ENCODE measurements at places on chromosomes 2 and 18.

- no peak for DNase-seq
These were observed 319.7 kb downstream of the AFF3 start for GRCh38 chr2:99822474-99823207.

GRCh38 chr18:78675231-78675630 lies 304.4 kb upstream of the SALL3 start:
- no peak for DNase-seq

- DNase-seq = no peak
These were observed 1456.4 kb downstream of the SUCLG1 start for GRCh38 chr2:83002706-83003105.

GRCh38 chr18:49733321-49733720 lies 80.0 kb downstream of the ACAA2 start:
- DNase-seq = no peak

DNA sequence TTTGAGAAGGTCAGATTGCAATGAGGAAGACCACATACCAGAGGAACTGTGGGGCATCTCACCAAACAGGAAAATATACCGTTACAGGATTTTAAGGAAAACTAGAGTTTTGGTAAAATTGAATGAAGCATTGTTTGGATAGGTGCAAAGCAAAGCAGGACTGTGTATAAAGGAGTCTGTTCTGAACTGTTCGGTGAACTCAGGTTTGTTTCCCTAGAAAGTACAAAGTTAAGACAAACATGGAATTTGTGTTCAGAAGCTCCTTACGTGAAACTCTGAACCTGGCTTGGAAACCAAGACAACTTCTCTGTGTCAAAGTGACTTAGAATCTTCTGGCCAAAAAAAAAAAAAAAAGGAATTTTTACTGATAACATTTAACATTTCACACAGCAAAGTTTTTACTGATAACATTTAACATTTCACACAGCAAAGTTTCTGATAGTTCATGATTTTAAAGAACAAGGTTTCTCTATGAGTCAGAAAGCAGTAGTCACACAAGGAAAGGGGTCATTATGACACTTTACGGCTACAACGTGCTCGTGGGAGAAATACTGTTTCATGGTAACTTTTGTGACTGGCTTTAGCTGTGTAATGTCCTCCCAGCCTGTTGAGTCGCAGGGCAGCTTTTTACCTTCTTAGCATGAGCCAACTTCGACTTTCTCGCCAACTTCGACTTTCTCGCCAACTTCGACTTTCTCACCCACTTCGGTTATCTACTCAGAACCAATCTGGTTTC lies 21.2 kb upstream of the TET3 start:
- DNase-seq = no peak

DNA sequence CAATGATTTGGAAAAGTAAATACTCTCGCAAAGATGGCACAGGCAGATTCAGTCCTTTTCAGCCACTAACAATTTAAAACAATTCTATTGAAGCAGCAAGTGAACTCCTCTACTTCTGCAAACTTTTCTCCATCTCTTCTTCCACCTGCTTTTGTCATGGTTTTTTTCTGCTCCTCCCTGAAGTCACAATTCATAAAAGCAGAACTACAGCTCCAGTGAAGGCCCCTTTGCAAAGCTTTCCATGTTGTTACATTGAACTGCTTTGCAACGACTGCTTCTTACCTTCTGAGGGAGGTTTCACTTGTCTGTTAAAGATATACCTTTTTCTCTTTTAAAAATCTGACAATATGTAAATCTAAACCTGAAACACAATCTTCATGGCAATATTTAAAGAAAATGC lies 3.7 kb upstream of the SERTAD2 start:
- peak; percentile 56 for DNase-seq

GRCh38 chr2:181070836-181071200 lies 90.4 kb downstream of the UBE2E3 start:
- no peak for DNase-seq

- peak; percentile 42 for DNase-seq
These were observed at the start of gene HMSD for GRCh38 chr18:63949068-63949737. HMSD (plus strand) TSS chr18:63949301; CDS start chr18:63953456, 4,155 bp downstream.

DNA sequence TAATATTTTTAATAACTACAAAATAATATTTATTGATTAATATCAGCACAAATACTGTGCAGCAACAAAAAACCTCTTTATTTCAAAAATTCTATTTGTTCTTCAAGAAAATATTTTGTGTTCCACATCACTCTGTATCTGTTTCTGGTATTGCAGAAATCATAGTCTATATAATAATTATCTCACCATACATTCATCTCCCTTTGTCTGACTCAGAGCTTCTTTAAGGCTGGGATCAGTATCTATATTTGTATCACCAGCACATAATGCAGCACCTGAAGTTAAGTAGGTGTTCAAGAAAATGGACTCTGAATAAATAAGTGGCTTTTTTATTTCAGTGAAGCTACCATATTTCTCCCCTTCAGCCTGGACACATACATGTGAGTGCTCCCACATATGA lies 1.6 kb upstream of the MARCHF4 start:
- DNase-seq = no peak

DNA sequence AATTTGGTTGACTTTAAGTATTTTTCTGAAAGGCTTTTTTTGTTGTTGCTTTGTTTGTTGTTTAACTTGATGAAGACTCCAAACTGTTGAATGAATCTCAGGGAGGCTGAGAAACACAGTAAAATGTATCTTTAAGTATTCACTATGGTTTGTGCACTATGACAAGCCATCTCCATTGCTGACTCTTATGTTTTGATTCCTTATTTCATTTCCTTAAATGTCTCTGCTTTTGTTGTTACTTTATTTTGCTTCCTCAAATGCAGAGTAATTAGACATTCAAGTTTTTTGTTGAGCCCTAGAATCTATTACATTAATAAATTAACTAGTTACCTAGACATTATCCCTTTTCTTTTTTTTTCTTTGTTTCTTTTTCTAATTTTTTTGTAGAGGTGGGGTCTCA lies 46.3 kb upstream of the SLC39A10 start:
- no peak for DNase-seq

DNA sequence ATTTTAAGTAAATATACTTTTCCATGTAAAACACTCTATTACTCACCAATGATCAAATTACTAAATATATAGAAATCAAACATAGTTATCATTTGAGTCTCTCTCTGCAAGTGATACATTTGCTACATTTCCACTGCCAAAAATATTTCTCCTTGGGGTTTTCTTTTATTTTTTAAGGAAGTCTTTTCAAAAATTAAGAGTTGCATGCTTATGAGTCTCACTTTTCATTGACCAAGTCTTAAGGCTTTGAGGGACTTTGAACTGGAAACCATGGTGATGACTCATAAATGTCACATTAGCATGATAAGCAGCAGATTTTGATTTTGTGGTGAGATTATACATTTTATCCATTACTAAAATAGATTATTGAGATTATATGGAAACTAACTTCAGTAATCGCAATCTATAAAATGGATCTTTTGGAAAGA lies 152.9 kb downstream of the FAM124B start:
- no peak for DNase-seq

GRCh38 chr2:168649105-168649504 lies 153.3 kb upstream of the NOSTRIN start:
- DNase-seq = peak; percentile 29

- DNase-seq = peak; percentile 43
These were observed 17.5 kb downstream of the SERTAD2 start for GRCh38 chr2:64635976-64636911.

GRCh38 chr2:222434204-222434603 lies 9.9 kb downstream of the SGPP2 start:
- no peak for DNase-seq

GRCh38 chr2:60558536-60558935 lies 5.1 kb upstream of the BCL11A start:
- DNase-seq = no peak

- DNase-seq = no peak
These were observed 325.6 kb upstream of the TRIB2 start for GRCh38 chr2:12391116-12391515.

GRCh38 chr18:56662063-56662408 lies 10.9 kb downstream of the WDR7 start:
- no peak for DNase-seq

DNA sequence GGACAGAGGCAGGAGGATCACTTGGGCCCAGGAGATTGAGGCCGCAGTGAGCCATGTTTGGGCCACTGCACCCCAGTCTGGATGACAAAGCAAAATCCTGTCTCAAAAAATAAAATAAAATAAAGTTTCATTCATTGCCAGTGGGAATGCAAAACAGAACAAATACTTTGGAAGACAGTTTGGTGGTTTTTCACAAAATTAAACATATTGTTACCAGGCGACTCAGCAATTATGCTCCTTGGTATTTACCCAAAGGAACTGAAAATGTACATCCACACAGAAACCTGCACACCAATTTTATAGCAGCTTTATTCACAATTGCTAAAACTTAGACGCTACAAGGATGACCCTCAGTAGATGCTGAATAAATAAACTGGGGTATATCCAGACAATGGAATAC lies 35.8 kb downstream of the FOSL2 start:
- no peak for DNase-seq

- no peak for DNase-seq
These were observed 80.9 kb downstream of the ICA1L start for GRCh38 chr2:202790676-202791075.

GRCh38 chr2:56107502-56108220 lies 76.1 kb upstream of the CCDC85A start:
- DNase-seq = no peak

GRCh38 chr2:149021761-149022160 lies 16.7 kb upstream of the LYPD6B start:
- DNase-seq = no peak

DNA sequence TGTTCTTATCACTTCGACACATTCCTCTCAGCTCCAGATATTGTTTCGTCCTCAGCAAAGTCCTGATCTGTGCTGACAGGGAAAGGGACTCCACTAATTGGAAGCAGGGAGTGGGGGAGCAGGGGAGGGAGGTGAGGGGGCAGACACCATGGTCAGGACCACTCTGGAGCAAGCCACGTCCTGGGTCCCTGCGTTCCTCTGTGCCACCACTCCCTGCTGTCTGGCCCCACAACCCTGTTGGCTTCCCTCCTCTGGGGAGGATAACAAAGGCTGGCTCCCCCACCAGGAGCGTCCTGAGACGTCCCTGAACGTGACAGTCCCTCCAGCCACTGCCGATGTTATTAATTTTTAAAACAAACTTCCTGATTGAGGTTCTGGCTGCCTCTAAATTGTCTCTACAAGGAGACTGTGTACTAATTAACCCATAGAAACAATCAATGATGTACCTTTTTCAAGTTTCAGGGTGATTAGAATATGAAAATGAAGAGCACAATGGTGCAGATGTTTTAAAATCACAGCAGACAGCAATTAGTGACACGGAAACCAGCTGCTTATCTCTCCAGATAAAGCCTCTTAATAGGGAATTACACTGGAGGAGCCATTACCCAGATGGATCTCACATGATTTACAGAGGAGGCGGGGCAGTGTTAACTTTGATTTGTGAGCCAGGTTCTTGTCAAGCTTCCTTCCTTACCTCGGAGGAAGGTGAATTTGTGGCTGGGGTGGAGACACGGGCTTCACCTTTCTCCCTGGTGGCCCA lies 257.5 kb downstream of the SETBP1 start:
- DNase-seq = no peak

DNA sequence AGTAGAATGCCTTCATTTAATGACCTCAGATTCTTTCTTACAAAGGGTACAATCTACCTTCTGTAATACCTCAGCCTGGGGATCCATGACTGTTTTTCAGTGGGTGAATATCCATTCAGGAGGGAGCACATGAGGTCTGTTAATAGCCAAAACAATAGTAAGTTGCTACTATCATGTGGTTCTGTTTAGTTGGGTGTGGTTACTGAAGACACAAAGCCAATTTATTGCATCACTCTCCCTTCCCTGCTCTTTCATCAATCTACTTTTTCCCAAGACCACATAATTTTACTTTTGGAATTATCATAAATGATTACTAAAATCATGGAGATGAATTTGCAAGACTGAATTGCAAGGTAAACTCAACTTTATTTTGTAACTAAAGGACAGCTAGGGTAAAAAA lies 254.2 kb downstream of the GALNT13 start:
- DNase-seq = no peak
